GM10248 (cell line): ENCODE measurements at places on chromosomes 12 and 14.

DNA sequence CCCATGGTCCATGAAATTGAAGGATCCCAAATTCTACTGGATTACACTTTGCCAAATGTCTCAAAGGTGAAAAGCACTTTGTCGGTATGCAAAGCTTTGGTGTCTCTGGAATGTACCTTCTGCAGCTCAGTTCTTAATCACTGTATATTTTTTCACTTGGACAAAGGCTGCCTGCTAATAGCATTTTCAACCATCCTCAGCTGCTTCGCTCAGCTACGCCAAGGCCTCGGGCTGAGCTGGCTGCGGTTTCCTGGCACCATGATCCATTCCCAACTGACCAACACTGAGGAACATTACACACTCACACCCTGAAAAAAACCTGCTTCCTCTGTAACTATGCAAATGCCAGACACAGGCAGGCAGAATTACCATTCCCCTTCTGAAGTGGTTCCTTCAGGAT lies 335.2 kb downstream of the DPF3 start:
- DNase-seq = no peak

DNA sequence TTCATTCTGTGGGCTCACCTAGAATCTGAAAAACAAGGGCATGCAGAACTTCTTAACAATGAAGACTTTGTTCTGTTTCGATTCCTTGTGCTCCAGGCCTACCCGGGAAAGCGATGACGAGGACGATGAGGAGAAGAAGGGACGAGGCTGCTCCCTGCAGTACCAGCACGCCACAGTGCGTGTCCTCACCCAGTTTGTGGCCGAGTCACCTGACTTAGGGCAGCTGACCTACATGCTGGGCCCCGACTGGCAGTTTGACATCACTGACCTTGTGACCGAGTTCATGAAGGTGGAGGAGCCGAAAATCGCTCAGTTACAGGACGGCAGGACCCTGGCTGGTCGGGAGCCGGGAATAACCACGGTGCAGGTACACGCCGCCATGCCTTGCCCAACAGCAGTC lies 585.4 kb downstream of the AACS start:
- DNase-seq = no peak

- no peak for DNase-seq
These were observed 8.7 kb upstream of the DDX47 start for GRCh38 chr12:12804432-12804886.

DNA sequence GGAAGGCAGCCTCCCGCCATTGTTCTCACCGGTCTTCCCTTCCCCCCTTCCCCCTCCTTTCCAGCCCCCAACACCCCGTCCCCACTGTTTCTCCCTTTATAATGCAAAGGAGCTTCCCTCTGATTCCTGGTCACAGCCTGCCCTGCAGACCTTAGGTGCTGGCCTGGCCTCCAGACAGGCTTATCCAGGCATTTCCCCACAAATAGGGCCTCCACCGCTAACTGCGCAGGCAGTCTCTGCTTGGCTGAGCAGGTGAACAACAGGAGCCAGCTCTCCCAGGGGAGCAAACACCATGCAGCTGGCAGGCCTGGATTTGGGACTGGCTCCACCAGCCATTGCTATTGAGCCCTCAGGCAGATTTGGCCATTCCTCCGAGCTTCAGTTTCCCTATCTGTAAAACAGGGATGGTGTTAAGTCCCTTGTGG lies 46.0 kb downstream of the SMIM41 start:
- no peak for DNase-seq
